ENCODE measurements at places on chromosomes 5 and 9. TPM values are rescaled to one million over a fixed set of nuclear protein-coding genes. Genes with fewer than 3 reads are reported as not detected.
A peak's percentile ranks its signal among the peaks of the same experiment; 100 is the strongest.

DNA sequence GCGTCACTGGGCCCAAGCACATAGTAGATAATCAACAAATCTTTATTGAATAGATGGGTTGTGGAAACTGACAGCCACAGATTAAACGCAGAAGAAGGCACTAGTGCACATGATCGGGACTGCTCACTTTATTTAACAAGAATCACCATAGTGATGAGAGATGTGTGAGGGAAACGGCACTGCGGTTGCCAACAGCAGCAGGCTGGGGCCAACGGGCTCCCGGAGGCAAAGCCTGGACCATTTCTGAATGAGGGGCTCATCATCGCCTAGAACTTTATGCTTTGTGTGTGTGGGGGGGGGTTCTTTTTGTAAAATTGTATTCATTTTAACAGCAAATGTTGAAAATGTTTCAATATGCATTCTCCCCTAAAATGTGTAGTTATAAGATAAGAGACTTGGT is 61.9 kb upstream of the RUFY1 start:
- no peak overlapping the region for H3K27ac ChIP-seq
- peaks cover 2% of the 10 kb centered on the region for H3K4me1 ChIP-seq
- H3K27me3 ChIP-seq: no peaks in the 10 kb centered on the region
- no peaks in the 10 kb centered on the region for H3K36me3 ChIP-seq
- no peak for DNase-seq

DNA sequence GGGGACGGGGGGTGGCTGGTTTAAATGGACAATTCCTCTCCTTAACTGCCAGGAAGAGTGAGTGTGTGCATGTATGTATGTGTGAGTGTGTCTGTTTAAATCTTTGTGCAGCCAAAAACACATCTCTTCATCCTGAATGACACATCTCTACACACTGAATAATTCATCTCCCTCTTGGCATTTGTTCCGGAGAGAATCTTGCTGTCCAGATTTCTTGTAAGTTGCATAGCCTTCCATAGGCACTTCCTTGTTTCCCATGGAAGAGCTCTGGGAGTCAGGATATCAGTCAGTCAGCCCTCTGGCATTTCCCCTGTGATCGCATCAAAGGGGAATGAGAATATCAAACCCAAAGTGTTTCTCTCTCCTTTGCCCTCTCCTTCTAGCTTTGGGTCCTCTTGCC is 74.7 kb downstream of the WWC1 start:
- no peaks in the 10 kb centered on the region for H3K36me3 ChIP-seq
- H3K4me1 ChIP-seq: peaks cover 3% of the 10 kb centered on the region
- H3K4me3 ChIP-seq: no peak overlapping the region
- no peaks in the 10 kb centered on the region for H3K27me3 ChIP-seq

GRCh38 chr9:134283111-134283515 is 43.1 kb upstream of the RXRA start:
- no peaks in the 10 kb centered on the region for H3K4me1 ChIP-seq
- no peak overlapping the region for H3K27ac ChIP-seq
- peak; percentile 28 for DNase-seq
- H3K4me3 ChIP-seq: no peak overlapping the region
- no peaks in the 10 kb centered on the region for H3K36me3 ChIP-seq

DNA sequence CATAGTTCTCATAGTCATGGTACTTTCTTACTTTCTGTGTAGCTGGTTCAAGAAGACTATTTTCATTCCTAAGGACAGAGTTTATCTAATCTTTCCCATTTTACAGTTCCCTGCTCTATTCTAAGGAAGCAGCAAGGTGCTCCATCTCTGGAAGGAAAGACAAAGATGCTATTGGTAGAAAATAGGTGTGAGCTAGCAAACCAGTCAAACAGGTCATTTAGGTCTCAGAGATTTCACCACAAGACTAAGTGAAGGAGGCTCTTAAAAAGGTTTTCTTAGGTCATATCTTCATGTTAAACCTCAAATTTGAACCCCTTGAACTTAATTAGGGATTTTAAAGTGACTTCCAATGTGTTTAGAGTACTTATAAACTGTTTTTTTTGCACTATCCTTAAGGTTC is 62.6 kb downstream of the ADAMTSL1 start:
- H3K4me1 ChIP-seq: no peaks in the 10 kb centered on the region
- no peaks in the 10 kb centered on the region for H3K36me3 ChIP-seq
- no peaks in the 10 kb centered on the region for H3K27me3 ChIP-seq

DNA sequence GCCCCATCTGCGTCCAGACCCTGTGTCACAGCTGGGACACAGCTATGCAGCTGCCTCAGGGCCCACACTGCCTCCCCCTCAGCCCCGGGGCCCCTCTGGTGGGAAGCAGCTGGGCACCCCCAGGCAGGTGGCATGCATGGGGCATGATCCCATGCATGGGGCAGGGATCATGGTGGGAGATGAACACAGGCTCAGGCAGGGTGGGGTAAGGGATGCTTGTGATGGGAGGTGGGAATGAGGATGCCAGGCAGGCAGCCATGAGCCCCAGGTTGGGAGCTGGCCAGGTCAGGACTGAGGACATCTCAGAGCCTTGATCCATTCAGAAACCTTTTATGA is 19.7 kb downstream of the EEIG1 start:
- H3K27me3 ChIP-seq: no peaks in the 10 kb centered on the region
- no peak for DNase-seq
- H3K4me3 ChIP-seq: no peak overlapping the region
- peaks cover 5% of the 10 kb centered on the region for H3K4me1 ChIP-seq
- H3K36me3 ChIP-seq: no peaks in the 10 kb centered on the region
- H3K27ac ChIP-seq: no peak overlapping the region

GRCh38 chr5:81805086-81805485 is 54.2 kb upstream of the SSBP2 start:
- H3K4me3 ChIP-seq: no peak overlapping the region
- no peaks in the 10 kb centered on the region for H3K27me3 ChIP-seq
- DNase-seq: no peak
- no peak overlapping the region for H3K27ac ChIP-seq
- H3K36me3 ChIP-seq: no peaks in the 10 kb centered on the region
- H3K4me1 ChIP-seq: no peaks in the 10 kb centered on the region

DNA sequence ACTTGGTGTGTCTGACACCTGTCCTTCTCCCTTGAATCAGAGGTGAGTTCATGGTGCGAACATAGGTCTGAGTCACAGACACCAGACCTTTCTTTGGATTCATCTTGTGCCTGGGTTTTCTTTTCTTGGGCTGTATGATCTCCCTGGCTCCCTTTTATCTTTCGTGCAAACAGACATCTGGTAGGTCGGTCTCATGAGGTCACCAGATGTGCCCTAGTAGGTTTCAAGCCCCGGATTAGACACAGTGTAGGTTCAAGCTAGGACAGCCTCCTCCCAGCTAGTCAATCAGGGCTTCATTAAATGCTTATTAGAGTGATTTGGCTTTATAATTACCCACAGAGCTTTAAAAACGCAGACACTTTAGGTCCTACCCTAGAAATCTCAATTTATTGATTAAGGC is 106.0 kb upstream of the MYO10 start:
- H3K4me3 ChIP-seq: no peak overlapping the region
- no peaks in the 10 kb centered on the region for H3K27me3 ChIP-seq
- H3K27ac ChIP-seq: no peak overlapping the region
- DNase-seq: no peak
- peaks cover 16% of the 10 kb centered on the region for H3K4me1 ChIP-seq

- H3K4me3 ChIP-seq: no peak overlapping the region
- H3K4me1 ChIP-seq: peaks cover 3% of the 10 kb centered on the region
- no peaks in the 10 kb centered on the region for H3K36me3 ChIP-seq
- no peaks in the 10 kb centered on the region for H3K27me3 ChIP-seq
- H3K27ac ChIP-seq: no peak overlapping the region
Observed at GRCh38 chr9:81776834-81777233, 87.5 kb upstream of the TLE1 start.

Gene CDO1
- total RNA-seq: 1.7 TPM

Gene TMEM252
- total RNA-seq: not detected

Gene SPAG8
- total RNA-seq: 0.69 TPM

Gene PCDHA9
- total RNA-seq: not detected

All from endothelial cell of umbilical vein (primary cell).